Uterine smooth muscle cell (primary cell): ENCODE measurements at places on chromosomes 2 and 18. TPM values are rescaled to one million over a fixed set of nuclear protein-coding genes. Genes with fewer than 3 reads are reported as not detected.

SERPINB11 gene
- total RNA-seq = not detected in 2 replicates

VPS4B gene
- total RNA-seq = 51.6 and 52.9 TPM in 2 replicates

ADGRF3 gene
- 0.22 TPM in 1 of 2 replicates, not detected in the other for total RNA-seq

KCNS3 gene
- total RNA-seq = 9.6 and 10.9 TPM in 2 replicates

EVA1A gene
- total RNA-seq = 35.9 and 46.4 TPM in 2 replicates

IL1A gene
- total RNA-seq = 0.12 and 0.22 TPM in 2 replicates

LYPD1 gene
- 0.22 and 1.1 TPM in 2 replicates for total RNA-seq

DCDC2C gene
- total RNA-seq = 0.37 TPM in 1 of 2 replicates, not detected in the other

PRKAG3 gene
- not detected in 2 replicates for total RNA-seq

SNORC gene
- 0.44 and 1.2 TPM in 2 replicates for total RNA-seq

CDCA7 gene
- 6.7 and 20.3 TPM in 2 replicates for total RNA-seq

SRD5A2 gene
- not detected in 2 replicates for total RNA-seq

ZSWIM2 gene
- total RNA-seq = 0.11 and 0.62 TPM in 2 replicates

ATG16L1 gene
- total RNA-seq = 33.6 and 53.6 TPM in 2 replicates

CHMP3 gene
- 118 TPM in 2 replicates for total RNA-seq

UGT1A4 gene
- total RNA-seq = not detected in 2 replicates
